ENCODE measurements at places on chromosomes 3 and 15.

- DNase-seq = no peak
These were observed 18.3 kb downstream of the PPARG start for GRCh38 chr3:12307136-12307535.

DNA sequence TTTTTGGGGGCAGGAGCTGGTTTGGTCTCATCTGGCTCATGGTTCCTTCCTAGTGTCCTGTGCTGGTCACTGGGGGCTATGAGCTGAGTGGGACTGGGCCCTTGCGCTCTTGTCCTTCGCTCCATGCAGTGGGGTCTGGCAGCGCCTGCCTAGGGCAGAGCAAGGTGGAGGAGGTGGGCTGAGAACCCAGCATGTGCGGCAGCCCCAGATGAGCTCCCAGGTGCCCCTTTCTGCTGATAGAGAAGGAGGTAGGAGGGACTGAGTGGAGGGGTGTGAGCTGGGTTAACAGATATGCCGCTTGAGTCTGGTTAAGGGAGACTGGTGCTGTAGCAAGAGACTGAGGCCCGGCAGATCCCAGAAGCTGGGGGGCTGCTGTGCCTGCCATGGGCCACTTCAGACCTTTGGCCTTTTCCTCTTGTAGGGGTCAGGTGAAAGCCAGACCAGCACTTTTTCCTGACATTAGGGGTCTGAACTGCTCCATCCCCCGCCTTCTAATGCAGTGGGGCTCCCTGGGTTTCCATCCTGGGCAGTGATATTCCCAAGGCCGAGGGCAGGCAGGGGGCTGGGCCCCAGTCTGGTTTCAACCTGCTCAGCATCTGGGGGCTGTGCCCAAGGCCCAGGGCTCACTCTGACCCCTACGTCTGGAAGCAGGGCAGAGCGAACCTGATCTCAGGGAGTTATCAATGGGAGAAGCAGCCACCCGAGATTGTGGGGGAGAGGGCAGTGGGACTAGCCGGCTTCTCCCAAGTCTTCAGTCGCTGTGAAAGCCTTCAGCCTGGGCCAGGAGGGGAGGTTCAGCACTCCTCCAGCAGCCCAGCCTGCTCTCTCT lies 62.9 kb upstream of the PRR23C start:
- no peak for DNase-seq

DNA sequence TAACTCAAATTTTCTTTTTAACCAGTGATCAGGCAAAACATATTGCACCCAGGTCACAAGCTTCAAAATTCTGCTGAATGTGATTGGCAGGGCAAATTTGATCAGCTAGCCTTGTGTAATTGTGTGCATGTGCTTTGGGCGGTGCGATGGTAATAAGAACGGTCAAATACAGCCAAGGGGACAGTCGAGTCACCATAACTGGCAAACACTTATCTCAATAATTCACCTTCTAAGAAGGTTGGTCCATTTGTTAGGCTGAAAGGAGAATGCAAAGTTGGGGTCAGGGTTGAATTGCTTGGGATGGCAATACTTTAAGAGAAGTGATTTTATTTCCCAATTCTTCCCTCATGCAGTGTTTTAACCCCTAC lies 302.4 kb upstream of the PDZRN3 start:
- DNase-seq = no peak

DNA sequence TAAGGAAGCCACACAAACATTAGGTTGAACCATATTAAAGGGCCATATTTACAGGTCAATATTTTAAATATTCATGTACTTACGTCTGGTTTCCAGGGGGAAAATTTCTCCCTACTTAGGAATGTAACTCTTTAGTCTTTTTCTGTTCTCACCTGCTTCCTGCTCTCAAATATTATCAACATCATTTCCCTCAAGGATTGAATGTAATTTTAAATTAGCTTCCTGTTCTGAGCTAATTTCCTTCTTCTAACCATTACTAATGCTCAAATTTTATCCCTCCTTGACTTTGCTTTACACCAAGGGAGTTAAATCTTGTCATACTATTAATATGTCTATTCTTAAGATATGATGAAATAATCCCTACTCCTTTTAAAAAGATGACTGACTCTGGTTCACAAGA lies 103.4 kb upstream of the UBP1 start:
- DNase-seq = no peak

GRCh38 chr15:56866803-56867202 lies 51.6 kb upstream of the TCF12 start:
- DNase-seq = no peak

- no peak for DNase-seq
These were observed 3.8 kb upstream of the LOXL1 start for GRCh38 chr15:73922186-73923151.

GRCh38 chr3:72340476-72341379 lies 507.5 kb downstream of the SHQ1 start:
- DNase-seq = no peak

- no peak for DNase-seq
These were observed 36.5 kb downstream of the NCK1 start for GRCh38 chr3:136898549-136898948.

DNA sequence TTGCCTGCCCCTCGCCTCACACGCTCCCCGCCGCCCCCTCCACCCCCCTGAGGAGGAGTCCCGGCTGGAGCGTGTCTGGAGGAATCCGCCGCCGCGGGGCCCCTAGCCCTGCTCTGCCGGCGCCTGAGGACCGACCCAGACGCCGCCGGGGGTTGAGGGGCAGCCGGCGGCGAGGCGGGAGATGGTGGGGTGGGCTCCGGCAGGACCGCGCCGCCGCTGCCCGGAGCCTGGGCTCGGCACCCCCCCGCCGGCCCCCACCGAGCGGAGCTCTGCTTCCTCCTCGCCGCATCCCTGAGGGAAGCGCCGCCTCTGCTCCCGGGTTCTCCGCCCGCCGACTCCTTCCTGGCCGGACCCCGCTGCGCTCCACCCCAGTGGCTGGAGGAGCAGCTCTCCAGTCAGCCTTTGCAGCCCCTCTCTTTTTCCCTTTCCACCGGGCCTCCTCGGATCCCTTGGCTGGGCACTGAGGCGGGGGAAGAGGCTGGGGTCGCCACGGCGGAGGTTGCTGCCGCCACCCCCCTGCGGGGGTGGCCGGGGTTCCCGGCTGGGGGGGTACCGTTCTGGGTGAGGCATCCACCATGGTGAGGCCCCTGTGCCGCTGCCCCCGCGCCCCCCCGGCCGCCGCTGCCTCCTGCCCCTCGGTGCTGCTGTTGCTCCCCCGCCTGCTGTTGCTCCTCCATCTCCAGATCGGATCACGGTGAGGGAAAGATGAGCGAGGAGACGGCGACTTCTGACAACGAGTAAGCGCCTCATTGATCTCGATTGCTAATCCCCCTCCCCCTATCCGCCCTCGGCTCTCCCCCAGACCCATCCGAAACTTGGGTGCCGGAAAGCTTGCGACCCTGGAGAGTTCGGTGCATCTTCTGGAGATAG lies at the start of gene SPRED1:
SPRED1 (plus strand) TSS at position 356 of the 870 bp plus-strand sequence; CDS start at position 706, 350 bp downstream.
- DNase-seq = peak; percentile 62
